ENCODE measurements at places on chromosomes 3 and 15.

GRCh38 chr15:61519296-61519695 is 290.2 kb upstream of the RORA start:
- DNase-seq: no peak

GRCh38 chr3:102532901-102533300 is 98.1 kb downstream of the ZPLD1 start:
- no peak for DNase-seq

DNA sequence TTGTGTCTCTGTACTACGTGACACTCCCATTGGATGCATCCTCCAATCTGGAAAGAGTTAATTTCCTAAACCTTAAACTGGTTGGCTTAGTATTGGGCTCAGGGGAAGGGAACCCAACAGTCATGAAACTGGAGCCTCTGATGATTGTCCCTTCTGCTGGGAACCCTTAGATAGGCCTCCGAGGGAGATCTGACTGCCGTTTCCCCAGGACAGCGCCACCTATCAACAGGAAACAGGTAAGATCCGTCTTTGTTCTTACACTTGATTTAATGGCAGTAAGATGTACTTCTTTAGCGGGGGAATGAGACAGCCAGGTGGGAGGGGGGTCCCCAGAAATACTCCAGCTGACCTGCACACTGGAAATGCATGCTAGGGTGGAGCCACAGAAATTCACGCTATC is 1749.6 kb downstream of the SI start:
- no peak for DNase-seq

DNA sequence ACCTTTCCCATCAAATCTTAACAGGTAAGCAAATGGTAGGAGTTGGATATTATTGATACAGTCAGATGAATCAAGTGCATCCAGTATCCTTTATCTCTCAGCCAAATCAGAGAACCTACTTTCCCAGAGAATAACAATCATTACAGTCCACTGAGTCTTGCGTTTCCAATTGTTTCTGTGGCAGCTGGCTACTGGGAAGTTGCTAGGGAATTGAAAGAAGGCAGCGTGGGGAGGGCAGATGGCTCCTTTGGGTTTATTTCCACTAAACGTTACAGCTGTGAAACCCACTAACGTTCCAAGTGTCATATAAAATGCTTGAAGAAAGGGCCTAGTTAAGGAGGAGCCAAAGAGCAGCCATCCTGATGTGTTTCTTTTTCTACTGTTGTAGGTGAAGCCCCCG is 78.4 kb downstream of the WDR72 start:
- DNase-seq: no peak

DNA sequence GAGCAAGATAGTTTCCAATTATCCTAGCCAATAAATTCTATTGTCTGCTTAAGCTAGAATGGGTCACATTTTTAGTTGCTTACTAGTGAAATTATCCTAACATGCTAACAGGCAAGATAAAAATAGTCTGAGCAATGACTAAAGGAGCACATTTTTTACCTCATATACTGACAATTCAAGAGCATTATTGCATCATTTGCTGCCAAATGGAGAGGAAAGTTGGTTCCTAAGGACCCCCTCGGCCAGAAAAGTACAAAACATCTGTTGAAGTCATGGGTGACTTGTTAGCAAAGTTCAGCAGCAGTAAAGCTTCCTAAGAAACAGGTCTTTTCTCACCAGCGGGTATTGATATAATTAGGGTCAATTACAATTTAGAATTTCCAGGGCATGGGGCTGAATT is 1001.0 kb downstream of the FHIT start:
- DNase-seq: no peak

GRCh38 chr3:42723219-42723618 is 20.6 kb upstream of the HHATL start:
- DNase-seq: no peak

Measured in NCI-H774 (cell line).